Activated naive CD4-positive, alpha-beta T cell treated with Interleukin-2 at 50 U/mL for 16 hours (primary cell): ENCODE measurements at places on chromosomes 7 and 10.

DNA sequence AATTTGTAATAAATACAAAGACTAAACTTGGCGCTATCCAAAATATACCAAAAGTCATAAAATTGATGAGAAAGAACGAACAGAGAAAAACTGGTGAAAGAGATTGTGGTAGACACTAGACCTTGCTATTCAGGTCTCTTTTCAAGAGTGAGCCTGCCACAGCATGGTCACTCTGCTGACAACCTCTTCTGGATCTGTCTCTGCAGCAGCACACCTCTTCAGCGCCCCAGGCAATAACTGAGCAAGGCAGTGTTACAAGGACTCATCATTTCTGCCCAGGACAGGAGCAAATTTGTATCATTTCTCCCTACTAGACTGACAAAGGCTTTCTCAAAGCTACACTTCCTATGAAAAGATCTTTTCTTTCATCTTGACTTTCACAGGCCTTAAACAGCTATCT lies 976.0 kb downstream of the DNAJB9 start:
- no peak for DNase-seq

DNA sequence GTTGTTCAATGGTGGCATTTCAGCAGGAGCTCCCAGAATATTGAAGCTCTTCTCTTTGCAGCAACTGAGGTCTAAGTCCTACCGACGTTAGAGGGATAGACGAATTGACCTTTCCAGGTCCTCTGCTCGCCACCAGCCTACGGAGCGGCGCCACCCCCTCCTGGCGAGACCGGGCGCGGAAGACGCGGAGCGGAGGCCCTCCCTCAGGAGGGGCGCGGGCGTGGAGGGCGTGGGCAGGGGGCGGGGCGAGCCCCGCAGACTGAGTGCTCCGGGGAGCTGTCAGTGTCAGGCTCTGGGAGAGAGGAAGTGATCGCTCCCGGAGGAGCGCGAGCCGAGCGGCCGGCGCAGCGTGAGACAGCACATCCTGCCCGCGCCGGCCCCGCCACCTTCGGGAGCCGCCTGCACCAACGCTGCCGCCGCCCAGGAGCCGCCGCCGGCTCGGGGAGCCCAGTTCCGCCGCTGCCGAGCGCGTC lies at the start of gene DYNC1I1:
Gene DYNC1I1, plus strand, starts transcription at position 257 of the 473 bp plus-strand sequence. CDS start 32,176 bp downstream, outside the sequence.
- DNase-seq = no peak

- no peak for DNase-seq
These were observed 264.0 kb upstream of the CDC14C start for GRCh38 chr7:48660306-48660870.

DNA sequence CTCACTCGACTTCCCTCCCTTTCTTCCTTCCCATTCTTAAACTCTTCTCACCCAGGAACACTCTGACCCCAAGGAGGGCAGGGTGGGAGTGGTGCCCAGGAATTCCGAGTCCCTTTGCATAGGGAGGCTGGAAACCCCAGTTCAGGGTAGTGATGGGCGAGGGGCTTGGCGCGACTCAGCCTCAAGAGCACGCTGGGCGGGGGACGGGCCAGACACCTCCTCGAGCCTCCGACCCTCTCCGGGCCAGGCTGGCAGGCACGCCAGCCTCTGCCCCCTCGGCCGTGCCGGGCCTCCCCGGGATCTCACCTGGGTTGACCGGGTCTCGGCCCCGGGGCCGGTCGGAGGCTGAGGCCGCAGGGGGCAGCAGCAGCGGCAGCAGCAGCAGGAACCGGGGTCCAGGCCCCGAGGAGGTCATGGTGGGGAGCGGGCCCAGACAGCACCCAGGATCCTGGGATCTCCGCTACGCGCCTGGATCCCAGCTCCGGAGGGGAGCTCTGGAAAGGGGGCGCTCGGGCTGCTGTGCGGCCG lies 457 bp downstream of the PLOD3 start:
- DNase-seq = peak; percentile 7

DNA sequence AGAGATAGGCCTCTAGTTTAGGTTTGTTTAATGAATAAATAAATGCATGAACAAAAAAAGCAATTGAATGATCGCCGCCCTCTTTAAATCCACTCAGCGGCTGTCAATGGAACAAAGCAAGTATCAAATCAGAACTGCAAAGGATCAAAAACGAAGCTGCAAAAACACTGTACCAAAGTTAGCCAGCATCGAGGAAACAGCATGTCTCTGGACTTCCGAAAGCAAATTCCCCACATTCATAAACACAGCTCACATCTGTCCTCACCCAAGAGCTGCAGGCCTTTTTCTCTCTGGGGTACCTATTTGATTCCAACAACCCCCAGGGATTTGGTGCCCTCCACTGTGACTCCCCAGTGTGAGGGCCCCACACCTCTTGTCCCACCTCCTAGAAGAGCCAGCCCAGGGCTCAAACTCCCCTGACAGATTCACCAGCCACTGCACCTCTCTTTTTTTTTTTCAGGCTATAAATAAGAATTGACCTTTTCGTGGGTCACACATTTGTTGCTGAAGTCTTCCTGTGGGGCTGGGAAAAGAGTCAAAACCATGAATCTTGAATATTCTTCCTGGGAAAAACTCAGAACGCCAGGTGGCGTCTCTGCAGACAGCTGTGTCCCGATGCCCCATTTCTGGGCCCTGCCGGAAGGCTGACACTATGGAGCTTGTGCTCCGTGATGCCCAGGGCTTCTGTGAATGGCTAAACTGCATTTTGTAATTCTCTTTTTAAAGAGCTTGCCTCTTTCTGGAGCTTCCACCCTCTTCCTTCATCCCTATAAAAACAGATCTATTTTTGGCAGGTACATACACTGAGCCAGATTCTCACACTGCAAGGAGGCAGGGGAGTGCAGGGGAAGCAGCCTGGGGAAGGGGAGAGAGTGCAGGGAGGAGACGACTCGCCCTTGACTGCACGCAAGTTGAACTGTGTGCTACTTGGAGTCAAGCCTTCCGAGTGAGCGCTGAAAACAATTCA lies 51.7 kb downstream of the HSPA12A start:
- no peak for DNase-seq

- no peak for DNase-seq
These were observed 274.0 kb downstream of the FRMD4A start for GRCh38 chr10:14056610-14057332.

- peak; percentile 77 for DNase-seq
These were observed at the start of gene CDK6 for GRCh38 chr7:92836489-92836999. Gene CDK6, minus strand, starts transcription at chr7:92836573. Its CDS starts 3,250 bp downstream, at chr7:92833323.
